A549 treated with RU486 at 1 μM for 4 hours (cell line): ENCODE measurements at places on chromosomes 7 and 10. TPM values are rescaled to one million over a fixed set of nuclear protein-coding genes. Genes with fewer than 3 reads are reported as not detected.

ACBD7 gene
- 0.68 to 1.3 TPM (median 0.87 TPM) in 5 replicates for total RNA-seq

TRPV5 gene
- not detected in 5 replicates for total RNA-seq

DYNC1I1 gene
- total RNA-seq, result 0.07 to 0.20 TPM (median 0.16 TPM) in 3 of 5 replicates, not detected in the others

RNF148 gene
- total RNA-seq, result not detected in 5 replicates

MMP21 gene
- total RNA-seq, result 0.05 TPM in 1 of 5 replicates, not detected in the others

TACC2 gene
- 84.9 to 100 TPM (median 91.6 TPM) in 5 replicates for total RNA-seq

PHYHIPL gene
- 0.33 to 0.42 TPM (median 0.38 TPM) in 5 replicates for total RNA-seq

IFIT1B gene
- total RNA-seq, result not detected in 5 replicates

TAC1 gene
- not detected in 5 replicates for total RNA-seq

COBL gene
- 4.2 to 5.5 TPM (median 4.9 TPM) in 5 replicates for total RNA-seq

RBP3 gene
- total RNA-seq, result not detected in 5 replicates

LEP gene
- not detected in 5 replicates for total RNA-seq

SUN3 gene
- total RNA-seq, result 0.20 TPM in 1 of 5 replicates, not detected in the others

RARRES2 gene
- total RNA-seq, result not detected in 5 replicates

PAX4 gene
- total RNA-seq, result not detected in 5 replicates

VSTM2A gene
- total RNA-seq, result not detected in 5 replicates

HSPA12A gene
- 9.3 to 13.0 TPM (median 12.2 TPM) in 5 replicates for total RNA-seq

HOXA5 gene
- 2.8 to 7.5 TPM (median 6.6 TPM) in 5 replicates for total RNA-seq

CASD1 gene
- total RNA-seq, result 3.4 to 11.4 TPM (median 11.0 TPM) in 5 replicates

SPDYE16 gene
- total RNA-seq, result not detected in 5 replicates

KCP gene
- total RNA-seq, result 0.08 to 0.18 TPM (median 0.14 TPM) in 5 replicates

ADCYAP1R1 gene
- total RNA-seq, result 0.05 to 0.12 TPM (median 0.08 TPM) in 3 of 5 replicates, not detected in the others

STRIP2 gene
- 4.6 to 10.0 TPM (median 7.7 TPM) in 5 replicates for total RNA-seq

CHAT gene
- not detected in 5 replicates for total RNA-seq

GLCCI1 gene
- total RNA-seq, result 1.1 to 2.2 TPM (median 1.4 TPM) in 5 replicates

ASB4 gene
- total RNA-seq, result 0.20 to 0.43 TPM (median 0.39 TPM) in 4 of 5 replicates, not detected in the other

RAPGEF5 gene
- total RNA-seq, result 0.05 to 0.22 TPM (median 0.11 TPM) in 5 replicates

TAS2R41 gene
- total RNA-seq, result not detected in 5 replicates

ASL gene
- 18.5 to 22.7 TPM (median 20.4 TPM) in 5 replicates for total RNA-seq

TNKS2 gene
- total RNA-seq, result 9.8 to 21.4 TPM (median 20.8 TPM) in 5 replicates

FAM237B gene
- not detected in 5 replicates for total RNA-seq

PVRIG gene
- total RNA-seq, result not detected in 5 replicates

CCDC126 gene
- 2.6 to 3.6 TPM (median 3.0 TPM) in 5 replicates for total RNA-seq

IL2RA gene
- total RNA-seq, result not detected in 5 replicates

GBF1 gene
- 19.6 to 24.9 TPM (median 24.4 TPM) in 5 replicates for total RNA-seq

ANXA8L1 gene
- total RNA-seq, result 91.0 to 120 TPM (median 95.5 TPM) in 5 replicates

TMEM213 gene
- not detected in 5 replicates for total RNA-seq

ZNF503 gene
- 8.8 to 14.5 TPM (median 13.8 TPM) in 5 replicates for total RNA-seq
